ENCODE measurements at places on chromosomes 13 and 19.
A peak's percentile ranks its signal among the peaks of the same experiment; 100 is the strongest.

GRCh38 chr13:27476943-27477703 lies 26.8 kb upstream of the MTIF3 start:
- DNase-seq: no peak

DNA sequence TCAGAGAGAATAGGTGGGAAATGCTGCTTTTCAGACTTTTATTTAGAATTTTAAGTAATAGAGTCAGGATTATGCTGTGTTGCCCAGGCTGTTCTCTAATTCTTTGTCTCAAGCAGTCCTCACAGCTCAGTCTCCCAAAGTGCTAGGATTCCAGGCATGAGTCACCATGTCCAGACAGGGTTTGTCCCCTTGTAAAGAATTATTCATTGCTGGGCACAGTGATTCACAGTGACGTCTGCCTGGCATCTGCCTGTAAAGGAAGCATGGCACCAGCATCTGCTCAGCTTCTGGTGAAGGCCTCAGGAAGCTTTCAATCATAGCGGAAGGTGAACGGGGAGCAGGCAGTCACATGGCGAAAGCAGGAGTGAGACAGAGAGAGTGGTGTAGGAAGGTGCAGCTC lies 17.7 kb downstream of the ZNF763 start:
- no peak for DNase-seq

DNA sequence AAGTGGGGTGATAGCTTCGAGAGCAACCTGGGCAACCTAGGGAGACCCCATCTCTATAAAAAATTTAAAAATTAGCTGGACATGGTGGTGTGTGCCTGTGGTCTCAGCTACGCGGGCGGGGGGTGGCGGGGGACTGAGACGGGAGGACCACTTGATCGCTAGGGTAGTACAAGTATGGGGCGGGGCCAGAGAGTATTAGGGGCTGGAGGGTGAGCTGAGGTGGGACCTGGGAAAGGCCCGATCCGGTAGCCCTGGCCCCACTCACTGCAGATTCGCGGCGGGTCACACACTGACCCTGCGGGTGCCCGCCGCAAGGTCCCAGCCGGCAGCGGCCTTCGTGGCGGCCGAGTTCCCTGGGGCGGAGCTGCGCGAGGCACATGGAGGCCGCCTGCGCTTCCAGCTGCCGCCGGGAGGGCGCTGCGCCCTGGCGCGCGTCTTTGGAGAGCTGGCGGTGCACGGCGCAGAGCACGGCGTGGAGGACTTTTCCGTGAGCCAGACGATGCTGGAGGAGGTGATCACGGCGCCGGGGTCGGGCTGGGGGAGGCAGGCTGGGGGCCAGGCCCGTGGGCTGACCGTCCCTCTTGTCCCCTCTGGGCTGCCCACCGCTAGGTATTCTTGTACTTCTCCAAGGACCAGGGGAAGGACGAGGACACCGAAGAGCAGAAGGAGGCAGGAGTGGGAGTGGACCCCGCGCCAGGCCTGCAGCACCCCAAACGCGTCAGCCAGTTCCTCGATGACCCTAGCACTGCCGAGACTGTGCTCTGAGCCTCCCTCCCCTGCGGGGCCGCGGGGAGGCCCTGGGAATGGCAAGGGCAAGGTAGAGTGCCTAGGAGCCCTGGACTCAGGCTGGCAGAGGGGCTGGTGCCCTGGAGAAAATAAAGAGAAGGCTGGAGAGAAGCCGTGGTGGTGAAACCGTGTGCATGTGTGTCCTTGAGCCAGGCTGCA lies 2.0 kb upstream of the ARHGAP45 start:
- DNase-seq: peak; percentile 67

- no peak for DNase-seq
Observed at GRCh38 chr19:43597876-43598275, 1.5 kb downstream of the ZNF576 start.

- no peak for DNase-seq
Observed at GRCh38 chr19:49946415-49946814, 14.6 kb downstream of the SIGLEC11 start.

GRCh38 chr19:4313847-4314490 lies 9.6 kb downstream of the FSD1 start:
- no peak for DNase-seq

DNA sequence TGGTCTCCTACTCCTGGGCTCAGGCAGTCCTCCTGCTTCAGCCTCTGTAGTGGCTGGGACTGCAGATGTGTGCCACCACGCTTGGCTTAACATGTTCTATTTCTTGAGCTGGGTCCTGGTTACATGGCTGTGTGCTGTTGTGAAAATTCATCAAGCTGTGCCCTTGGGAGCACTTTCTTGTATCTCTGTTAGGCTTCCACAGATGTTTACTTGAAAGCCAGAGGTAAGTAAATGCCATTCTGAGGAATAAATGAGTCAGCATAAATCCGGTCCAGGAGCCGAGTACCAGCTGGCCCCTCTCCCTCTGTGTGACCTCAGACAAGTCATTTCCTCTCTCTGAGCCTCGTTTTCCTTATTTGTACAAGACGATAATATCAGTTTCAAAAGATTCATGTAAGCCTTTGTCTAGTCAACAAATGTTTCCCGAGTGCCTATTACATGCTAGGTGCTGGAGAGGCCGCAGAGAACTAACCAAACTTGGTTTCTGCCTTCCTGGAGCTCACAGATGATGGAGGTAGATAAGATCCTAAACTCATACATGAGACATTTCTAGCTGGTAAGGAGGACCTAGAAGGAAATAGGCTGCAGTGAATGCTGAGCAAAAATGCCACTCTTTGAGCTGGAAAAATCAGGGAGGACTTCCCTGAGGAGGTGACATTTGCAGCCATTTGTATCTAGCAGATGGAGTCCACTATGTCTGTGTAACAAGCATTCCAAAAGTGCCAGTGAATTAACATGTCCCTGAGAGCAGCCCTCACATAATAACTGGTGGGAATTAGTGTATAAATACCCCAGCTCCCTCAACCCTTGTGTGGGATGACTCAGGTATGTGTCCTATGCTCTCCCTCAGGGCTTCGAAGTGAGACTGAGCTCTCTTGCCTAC lies 2.7 kb upstream of the RASAL3 start:
- DNase-seq: peak; percentile 53

- DNase-seq: peak; percentile 45
Observed at GRCh38 chr19:55353803-55354697, 469 bp downstream of the COX6B2 start.

- no peak for DNase-seq
Observed at GRCh38 chr19:709196-709964, 645 bp downstream of the PALM start.

DNA sequence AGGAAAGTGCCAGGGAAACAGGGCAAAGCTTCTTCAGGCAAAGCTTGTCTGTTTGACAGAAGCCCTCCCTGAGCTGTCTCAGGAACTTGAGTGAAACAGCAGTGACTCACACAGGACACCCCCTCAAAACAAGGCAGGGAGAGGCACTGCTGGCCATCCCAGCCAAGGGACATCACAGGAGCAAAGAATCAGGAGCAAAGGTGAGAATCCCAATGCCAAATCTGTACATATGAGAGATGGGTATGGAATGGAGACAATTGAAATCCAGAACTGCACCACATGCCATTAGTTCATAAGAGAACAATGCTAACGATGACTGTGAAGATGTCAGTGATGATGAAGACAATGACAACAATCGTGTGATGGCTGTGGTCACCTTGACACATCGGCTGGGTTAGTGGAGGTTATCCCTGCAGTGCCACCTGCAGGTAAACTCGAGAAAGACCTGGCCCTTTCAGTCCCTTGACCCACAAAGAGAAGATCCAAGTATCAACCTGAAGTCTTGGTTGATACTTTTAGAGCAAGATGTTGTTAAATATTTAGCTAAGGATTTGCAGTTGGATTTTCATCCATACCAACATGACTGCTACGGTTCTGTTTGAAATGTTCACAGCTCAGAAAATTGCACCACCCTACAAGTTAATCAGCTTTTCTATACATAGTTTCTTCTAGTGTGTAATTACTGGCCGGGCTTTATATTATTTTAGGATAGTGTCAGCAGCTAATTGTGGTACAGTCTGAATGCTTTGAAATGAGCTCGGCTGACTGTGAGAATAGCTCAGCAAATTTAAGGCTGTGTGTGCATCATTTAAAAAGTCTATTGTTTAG lies 42.0 kb upstream of the IPO5 start:
- no peak for DNase-seq

- no peak for DNase-seq
Observed at GRCh38 chr19:49596407-49596806, 5.4 kb downstream of the PRR12 start.

- DNase-seq: no peak
Observed at GRCh38 chr13:48773531-48774275, 120.0 kb downstream of the CYSLTR2 start.

DNA sequence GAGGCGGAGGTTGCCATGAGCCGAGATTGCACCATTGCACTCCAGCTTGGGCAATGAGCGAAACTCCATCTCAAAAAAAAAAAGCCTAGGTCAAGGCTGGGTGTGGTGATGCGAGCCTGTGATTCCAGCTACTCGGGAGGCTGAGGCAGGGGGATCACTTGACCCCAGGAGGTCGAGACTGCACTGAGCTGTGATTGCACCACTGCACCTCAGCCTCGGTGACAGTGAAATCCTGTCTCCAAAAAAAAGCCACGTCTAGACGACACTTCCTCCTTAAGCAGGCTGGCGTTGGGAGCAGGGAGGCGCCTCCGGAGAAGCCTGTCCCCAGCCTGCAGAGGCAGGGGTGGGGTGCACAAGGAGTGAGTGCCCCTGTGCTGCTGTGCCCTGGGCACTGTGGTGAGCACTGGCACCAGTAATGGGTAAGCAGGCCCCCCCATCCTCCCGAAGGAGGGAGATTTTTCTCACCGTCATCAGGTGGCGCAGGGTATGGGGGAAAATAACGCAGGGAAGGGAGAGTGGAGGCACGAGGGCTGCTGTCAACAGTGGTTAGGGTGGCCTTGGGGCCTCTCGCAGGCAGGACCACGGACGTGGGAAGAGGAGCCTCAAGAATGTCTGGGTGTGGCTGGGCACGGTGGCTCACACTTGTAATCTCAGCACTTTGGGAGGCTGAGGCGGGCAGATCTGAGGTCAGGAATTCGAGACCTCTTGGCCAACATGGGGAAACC lies 706 bp downstream of the P2RY11 start:
- no peak for DNase-seq

DNA sequence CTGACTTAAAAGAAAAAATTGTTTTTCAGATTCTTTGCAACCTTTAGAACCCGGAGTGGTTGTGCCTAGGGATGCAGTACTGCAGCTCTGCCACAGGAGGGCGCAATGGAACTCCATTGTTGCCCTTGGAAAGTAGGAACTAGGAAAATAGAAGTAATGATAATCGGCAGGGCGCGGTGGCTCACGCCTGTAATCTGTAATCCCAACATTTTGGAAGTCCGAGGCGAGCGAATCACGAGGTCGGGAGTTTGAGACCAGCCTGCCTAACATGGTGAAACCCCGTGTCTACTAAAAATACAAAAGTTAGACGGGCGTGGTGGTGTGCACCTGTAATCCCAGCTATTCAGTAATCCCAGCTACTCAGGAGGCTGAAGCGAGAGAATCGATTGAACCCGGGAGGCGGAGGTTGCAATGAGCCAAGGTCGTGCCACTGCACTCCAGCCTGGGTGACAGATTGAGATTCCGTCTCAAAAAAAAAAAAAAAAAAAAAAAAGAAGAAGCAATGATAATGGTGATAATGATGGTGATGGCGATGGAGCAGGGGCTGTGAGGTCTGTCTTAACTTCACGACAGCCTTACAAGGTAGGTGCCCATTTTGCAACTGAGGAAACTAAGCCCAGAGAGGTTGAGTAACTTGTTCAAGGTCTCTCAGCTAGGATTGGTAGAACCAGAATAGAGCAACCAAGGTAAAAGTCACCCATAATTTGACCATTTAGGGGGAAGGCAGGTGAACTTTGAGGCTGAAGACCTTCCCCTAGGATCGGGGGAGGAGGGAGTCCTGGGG lies 5.5 kb upstream of the ADAMTS10 start:
- peak; percentile 56 for DNase-seq

GRCh38 chr19:42038666-42039065 lies 31.3 kb downstream of the GRIK5 start:
- DNase-seq: no peak

GRCh38 chr13:23871616-23872220 lies 17.5 kb downstream of the MIPEP start:
- DNase-seq: no peak

DNA sequence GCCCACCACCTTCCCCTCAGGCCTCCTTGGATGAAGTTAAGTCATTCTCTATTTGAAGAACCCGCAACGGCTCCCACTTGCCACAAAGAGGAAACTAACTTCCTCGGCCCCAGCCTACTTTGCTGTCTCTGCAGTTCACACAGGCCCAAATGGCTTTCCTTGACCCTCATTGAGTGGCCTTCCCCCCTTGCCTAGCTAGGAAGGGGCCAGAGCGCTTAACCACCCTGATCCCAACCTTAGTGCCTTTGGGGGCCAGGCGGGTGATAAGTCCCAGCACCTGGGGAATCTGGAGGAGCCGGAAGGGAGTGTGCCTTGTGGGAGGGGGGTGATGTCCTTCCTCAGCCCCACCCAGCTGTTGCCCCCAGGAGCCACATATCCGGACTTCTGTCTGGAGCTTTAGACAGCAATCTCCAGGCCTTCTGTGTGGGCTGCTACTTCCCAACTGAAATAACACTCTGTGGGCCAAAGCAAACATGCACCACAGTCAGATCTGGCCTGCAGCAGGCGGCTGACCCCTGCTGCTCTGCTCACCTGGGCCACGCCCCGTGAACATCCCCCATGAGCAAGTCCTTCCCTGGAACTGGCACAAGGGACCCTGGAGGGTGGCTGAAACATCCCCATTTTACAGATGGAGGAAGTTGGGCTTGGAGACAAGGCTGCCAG lies 10.5 kb downstream of the NECTIN2 start:
- DNase-seq: no peak

DNA sequence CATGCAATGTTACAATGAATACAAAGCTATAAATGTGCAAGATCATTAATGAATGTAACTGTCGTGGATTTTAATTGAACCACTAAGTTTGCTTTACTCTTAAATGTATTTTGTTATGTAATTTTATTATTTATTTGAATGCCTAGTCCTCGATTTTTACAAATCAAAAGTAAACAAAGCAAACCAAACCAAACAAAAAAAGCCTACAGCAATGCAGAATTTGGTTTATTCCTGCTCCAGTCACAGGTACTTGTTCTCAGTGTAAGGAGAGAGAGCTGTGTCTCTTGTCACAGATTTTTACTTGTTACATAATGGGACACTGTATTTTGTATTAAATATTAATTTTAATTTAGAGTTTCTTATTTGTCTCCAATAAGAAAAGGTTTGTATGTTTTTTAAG lies 584.3 kb upstream of the SLITRK6 start:
- DNase-seq: no peak

- DNase-seq: no peak
Observed at GRCh38 chr13:113793718-113794085, 34.7 kb downstream of the TMEM255B start.

DNA sequence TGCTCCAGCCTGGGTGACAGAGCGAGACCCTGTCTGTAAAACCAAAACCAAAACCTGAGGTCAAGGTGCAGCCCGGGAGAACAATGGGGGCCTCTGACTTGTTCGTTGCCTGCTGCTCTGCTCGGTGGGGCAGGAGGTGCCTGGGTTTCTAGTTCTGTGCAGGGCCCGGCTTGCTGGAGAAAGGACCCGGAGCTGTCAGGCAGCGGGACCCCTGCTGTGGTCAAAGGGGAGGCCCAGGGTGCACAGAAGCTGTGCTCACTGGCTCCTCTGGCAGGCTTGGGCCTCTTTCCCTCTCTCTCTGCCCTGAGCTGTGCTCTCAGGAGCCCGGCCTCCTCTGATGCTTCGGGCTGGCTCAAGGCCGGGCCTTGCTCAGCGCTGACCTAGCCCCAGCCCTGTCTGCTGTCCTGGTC lies 3.5 kb downstream of the LRP3 start:
- no peak for DNase-seq

GRCh38 chr19:38022791-38023670 lies 116.0 kb downstream of the SIPA1L3 start:
- DNase-seq: no peak

Measured in stimulated activated CD4-positive, alpha-beta T cell treated with anti-CD3 and anti-CD28 coated beads, Interleukin-4, amount 100 ng/mL, for 48 hours (primary cell).